ENCODE measurements at places on chromosomes 11 and 22.

DNA sequence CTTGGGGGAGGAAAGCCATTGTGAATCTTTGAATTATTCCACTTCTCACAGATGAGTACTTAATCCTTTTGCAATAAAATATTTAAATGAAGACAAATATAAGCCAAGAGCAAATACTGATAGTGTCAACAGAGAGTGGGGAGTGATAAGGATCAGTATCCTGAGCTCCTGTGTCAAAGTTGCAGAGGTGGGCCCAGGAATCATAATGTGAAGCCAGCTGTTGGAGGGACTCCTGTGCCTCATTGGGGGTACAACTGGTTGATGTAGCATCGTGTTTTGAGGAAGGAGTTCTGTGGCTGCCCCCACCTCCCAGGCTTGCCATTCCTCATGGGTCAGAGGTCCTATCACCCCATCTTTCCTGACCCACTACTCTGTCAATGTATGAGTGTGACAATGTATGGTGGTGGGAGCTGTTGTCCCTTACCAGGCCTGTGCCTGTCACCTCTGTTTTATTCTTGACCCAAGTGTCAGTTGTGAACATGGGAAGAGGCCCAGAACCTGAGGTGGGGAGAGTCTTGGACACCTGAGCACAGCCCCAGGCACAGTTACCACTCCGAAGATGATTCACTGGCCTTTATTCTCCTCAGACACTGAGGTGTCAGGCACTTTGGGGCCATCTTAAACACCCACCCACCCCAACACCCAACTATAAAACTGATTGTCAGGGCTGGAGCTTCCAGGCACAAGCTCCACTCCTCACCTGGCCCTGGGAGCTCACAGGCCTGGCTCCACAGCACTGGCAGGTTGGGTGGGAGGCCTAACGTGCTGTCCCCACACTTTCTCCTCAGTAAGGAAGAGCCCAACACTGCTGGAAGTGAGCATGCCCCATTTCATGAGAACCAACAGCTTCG lies 38.4 kb downstream of the KCNQ1OT1 start:
- DNase-seq: no peak

DNA sequence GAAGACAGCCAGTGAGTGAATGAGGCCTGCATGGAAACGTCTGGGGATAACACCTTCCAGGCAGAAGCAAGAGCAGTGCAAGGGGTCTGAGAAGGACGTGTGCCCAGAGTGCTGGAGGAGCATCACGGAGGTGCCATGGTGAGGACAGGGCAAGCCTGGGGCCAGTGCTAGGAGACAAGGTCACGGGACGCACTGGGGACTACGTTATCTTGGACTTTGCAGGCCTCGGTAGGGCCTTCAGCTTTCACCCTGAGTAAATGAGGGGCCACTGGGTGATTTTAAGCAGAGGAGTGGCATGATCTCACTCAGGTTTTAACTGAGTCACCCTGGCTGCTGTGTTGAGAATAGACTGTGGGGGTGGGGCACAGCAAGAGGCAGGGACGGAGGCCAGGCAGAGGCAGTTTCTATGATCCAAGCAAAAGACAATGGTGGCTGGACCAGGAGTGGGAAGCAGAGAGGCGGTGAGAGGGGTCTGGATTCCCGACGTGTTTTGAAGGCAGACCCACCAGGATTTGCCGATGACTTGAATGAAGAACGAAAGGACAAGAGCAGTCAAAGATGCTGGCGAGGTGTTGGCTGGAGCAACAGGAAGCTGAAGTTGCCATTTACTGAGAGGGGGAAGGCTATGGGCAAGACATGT lies 102.7 kb upstream of the PARVA start:
- no peak for DNase-seq

- no peak for DNase-seq
Observed at GRCh38 chr11:65506290-65506771, 7.5 kb downstream of the MALAT1 start.

GRCh38 chr11:128905345-128906184 lies 14.4 kb downstream of the KCNJ5 start:
- DNase-seq: peak; percentile 83

DNA sequence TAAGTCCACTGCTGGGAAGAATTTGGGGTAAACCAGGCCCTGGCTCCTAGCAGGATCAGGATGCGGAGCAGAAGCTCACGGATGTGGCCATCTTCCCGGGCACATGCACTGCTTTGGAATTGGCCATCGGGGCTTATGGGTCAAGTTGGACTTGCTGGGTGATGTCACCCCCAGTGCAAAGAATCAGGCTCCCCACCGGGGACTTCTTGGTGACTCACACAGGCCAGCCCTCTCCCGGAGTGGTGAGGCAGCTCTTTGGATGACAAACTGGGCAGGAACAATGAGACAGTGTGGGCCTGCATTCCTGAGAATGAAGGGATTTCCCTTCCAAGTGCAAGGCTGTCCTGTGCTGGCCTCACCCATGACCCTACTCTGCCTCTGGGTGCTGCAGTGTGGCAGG lies 128.8 kb upstream of the ANO1 start:
- DNase-seq: no peak

- no peak for DNase-seq
Observed at GRCh38 chr11:126841999-126842398, 158.6 kb downstream of the KIRREL3 start.

DNA sequence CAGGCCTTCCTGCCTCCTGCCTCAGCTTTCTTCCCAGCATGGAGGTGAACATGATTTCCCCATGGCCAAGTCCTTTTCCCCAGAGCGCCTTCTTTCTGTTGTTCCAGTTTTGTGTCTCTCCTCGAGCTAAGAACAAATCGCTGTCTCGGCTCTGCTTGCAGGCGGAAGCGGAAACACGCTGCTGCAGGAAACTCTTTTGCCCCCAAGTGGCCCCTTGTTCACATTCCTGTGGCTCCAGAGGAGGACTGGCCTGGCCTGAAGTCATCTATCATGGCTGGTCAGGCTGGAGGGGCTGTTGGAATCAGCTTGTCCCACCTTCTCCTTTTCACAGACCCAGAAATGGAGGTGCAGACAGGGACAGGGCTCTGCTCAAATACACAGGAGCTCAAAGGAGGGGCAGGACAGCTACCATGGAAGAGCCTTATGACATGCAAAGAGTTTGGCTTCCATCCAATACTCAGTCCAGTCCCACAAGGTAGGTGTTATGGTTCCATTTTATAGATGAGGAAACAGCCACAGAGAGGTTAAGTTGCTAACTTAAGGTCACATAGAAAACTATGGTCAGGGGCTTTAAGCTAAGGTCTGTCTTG lies 182.2 kb upstream of the SYT13 start:
- DNase-seq: no peak

DNA sequence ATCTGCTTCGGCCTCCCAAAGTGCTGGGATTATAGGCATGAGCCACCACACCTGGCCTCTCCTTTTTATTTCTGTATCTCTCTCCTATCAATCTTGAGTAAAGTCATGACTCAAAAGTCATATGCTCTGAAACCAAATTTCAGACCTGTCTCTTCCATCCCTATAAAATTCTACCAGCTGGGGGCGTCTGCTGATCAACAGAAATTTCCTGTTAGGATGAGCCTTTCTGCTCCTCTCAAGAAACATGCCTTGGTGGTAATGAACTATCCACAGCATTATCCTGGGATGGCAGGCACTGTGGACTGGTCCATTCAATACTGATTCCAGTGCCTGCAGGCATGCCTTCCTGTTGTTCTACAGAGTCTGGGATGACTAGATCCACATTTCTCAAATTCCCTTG lies 472.6 kb downstream of the NELL1 start:
- peak; percentile 59 for DNase-seq

GRCh38 chr11:73972620-73973449 lies 9.8 kb downstream of the UCP2 start:
- DNase-seq: peak; percentile 20

DNA sequence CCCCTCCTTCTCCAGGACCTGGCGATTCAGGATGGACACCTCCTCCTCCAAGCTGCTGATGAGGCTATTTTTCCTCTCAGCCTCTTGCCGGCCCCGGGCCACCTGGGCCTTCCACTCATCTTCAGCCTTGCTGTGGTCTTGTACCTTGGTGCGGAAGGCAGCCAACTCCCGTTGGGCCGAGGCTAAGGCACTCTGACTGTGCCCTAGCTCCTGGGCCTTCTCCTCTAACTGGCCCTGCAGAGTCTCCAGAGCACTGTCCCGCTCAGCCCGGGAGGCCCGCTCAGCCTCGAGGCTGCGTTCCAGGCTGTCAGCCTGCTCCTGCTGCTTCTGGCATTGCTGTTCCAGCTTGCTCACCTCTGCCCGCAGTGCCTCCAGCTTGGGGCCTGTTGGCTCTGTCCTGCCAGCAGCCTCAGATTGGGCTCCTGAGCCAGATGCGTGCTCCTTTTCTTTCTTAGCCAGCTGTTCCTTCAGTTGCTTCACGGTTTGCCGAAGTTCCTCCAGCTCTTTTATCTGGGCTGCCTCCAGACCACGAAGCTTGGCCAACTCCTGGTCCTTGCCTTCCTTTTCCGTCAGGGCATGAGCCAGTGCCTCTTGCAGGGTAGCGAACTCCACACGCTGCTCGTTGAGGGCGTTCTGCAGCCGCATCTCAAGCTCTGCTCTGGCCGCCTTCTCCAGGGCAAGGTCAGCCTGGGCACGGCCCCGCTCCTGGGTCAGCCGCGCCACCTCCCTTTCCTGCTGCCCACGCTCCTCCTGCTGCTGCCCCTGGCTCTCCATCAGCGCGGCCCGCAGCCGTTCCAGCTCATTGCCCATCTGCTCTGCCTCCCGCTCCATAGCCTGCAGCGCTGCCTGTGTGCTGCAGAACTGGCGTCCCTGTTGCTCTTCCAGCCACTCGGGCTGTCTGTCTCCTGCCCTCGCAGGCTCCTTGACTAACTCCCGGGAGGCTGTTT lies 15.3 kb downstream of the IL18BP start:
- DNase-seq: no peak

- no peak for DNase-seq
Observed at GRCh38 chr11:45974806-45975205, 52.4 kb downstream of the LARGE2 start.

DNA sequence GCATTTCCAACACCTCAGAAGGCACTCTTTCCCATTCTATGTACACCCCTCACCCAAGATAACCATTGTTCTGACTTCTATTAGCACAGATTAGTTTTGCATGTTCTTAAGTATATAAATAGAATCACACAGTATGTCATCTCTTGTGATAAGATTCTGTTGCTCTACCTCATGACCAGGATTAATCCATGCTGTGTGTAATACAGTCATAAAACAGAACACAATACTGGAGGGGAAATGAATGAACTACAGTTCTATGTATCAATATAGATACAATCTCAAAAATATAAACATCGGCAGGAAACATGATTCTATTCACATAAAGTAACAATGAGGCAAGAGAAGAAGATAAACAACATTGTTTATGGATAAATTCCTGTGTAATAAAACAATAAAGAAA lies 151.5 kb downstream of the ATG16L2 start:
- no peak for DNase-seq

DNA sequence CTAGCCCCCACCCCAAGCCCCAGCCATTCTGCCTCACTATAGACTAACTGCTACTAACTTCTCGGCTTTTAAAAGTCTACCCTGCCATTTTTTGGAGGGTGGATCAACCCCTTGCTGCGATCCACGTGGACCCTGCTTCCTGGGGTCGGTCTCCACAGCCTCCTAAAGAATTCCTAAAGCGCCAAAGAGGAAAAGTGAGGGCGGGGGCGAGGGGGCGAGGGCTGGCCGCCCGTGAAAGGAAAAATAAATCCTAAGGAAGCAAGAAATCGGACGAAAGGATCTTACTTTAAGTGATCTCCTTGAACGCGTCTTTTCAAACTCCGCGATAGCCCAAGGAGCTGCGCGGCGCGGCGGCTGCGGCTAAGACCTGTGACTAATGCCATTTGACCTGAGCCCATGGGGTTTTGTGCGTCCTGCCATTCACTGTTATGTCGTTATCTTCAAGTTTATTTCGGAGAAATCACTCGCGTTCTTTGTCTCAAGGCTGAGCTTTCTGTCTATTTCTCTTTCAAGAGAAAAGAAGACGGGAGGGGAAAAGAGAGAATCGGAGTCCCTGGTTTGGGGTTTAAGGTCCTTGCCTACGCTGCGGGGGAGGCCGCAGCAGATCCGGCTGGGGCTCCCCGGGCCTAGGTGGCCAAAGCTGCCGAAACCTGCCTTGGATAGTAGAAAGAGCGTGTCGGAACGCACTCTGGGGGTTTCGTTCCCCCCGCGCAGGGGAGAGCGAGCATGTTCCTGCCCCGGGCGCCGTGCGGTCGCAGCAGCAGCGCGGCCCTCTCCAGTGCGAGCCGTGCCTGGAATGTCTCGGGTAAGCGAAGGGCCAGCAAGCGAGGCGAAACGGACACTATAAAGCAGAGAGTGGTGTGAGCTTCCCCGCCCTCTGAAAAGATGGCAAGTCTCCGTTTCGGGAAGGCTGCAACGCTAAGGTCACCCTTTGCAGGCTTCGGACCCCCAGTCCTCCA lies 2.8 kb upstream of the DBX1 start:
- DNase-seq: peak; percentile 34

GRCh38 chr11:120144501-120144900 lies 6.6 kb upstream of the TRIM29 start:
- no peak for DNase-seq

DNA sequence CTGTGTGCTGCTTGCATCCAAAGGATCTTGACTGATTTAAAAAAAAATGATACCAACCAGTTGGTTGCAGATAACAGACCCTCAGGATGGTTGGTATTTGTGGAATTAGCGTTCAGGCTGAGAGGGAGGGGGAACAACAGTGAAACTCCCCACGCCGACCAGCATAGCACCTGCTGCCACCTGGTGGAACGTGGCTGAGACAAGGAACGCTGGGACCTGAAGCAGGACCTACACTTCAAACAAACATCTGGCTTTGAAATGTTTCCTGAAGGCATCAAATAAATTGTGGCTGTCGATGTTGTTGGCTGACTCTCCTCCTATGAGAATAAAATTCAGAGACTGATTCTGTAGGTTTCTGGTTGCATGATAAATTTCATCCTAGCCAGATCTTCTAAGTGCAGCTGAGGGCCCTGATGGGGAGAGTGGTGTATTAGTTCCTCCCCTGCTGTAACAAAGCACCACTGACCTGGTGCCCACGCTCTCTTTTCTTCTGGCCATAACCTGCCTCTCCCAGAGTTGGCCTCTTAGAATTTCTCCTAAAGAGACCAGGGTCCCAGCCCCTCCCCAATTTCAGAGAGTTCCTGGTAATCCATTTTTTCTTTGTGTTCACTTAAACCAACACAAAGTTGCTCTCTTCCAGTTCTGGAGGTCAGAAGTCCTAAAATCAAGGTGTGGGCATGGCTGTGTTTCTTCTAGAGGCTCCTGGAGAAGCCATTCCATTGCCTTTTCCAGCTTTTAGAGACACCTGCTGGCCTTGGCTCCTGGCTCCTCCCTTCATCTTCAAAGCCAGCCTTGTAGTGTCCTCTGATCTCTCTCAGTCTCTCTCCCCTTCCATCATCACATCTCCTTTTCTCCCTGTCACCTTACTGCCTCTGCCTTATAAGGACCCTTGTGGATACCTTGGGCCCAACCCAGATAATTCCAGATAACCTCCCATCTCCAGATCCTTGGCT lies 17.3 kb downstream of the APOL2 start:
- peak; percentile 51 for DNase-seq

GRCh38 chr22:37906364-37907008 lies 389 bp downstream of the MICALL1 start:
- no peak for DNase-seq

- DNase-seq: no peak
Observed at GRCh38 chr11:14672635-14673034, 29.0 kb downstream of the PDE3B start.

DNA sequence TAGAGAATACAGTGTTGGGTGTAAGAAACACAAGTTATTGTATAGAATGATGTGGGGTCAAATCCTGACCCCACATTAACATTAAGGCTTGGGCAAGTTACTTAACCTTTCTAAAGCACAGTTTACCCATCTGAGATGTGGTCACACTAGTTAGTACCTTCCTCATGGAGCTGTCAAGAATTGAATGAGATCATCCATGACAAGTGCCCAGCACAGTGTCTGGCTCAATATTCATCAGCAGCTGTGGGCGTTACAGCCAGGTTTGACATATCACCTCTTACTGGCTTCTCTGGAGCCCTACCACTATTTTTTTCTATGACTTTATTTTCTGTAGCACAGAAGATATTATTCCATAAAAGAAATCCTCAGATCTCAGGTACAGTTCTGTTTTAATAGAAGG lies 57.2 kb downstream of the SC5D start:
- no peak for DNase-seq

All from NCI-H82 (cell line).